Globus pallidus (tissue), 1 donor: ENCODE measurements at places on chromosomes 16 and 17.

- no peak for DNase-seq
Observed at GRCh38 chr17:6596941-6597340, 40.6 kb upstream of the PITPNM3 start.

GRCh38 chr16:19753815-19754643 is 36.0 kb downstream of the IQCK start:
- DNase-seq = no peak

DNA sequence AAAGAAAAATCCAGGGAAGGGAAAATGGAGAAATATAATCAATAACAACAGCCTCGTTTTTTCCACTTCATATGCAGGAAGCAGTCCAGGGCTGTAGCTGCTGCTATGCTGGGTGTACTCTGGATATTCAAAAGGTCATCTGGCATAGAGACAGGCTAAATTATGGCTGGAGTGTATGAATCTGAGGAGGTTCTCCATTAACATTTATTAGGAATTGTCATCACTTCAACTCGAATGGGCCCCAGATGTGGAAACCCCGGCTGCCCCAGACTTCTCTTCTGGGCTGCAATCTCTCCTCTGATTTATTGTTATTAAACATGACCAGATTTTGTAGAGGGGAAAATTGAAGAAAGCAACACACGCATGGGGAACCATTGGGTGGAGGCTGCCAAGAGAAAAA is 33.5 kb upstream of the SKAP1 start:
- DNase-seq = no peak

- no peak for DNase-seq
Observed at GRCh38 chr17:43550754-43551153, 4.6 kb upstream of the ETV4 start.

- DNase-seq = no peak
Observed at GRCh38 chr17:58586009-58586644, 71.7 kb upstream of the MTMR4 start.
